ENCODE measurements at places on chromosomes 6 and 20. TPM values are rescaled to one million over a fixed set of nuclear protein-coding genes. Genes with fewer than 3 reads are reported as not detected.

Gene OXT
- not detected for total RNA-seq

Gene TP53INP2
- 7.9 TPM for total RNA-seq

Gene TSPYL4
- 6.8 TPM for total RNA-seq

Gene DACT2
- total RNA-seq: 0.88 TPM

Gene TAF11
- total RNA-seq: 20.0 TPM

Gene LY6G6C
- not detected for total RNA-seq

Gene TP53TG5
- total RNA-seq: not detected

Gene TSBP1
- total RNA-seq: not detected

Gene PLCB4
- 5.0 TPM for total RNA-seq
